ENCODE measurements at places on chromosomes 6 and 20. TPM values are rescaled to one million over a fixed set of nuclear protein-coding genes. Genes with fewer than 3 reads are reported as not detected.

DNAH8 gene
- 0.03 TPM for total RNA-seq

OPRL1 gene
- 4.4 TPM for total RNA-seq

HDGFL1 gene
- total RNA-seq = not detected

SLC25A27 gene
- 0.52 TPM for total RNA-seq

EZR gene
- total RNA-seq = 203 TPM

STMND1 gene
- total RNA-seq = not detected

ACSS1 gene
- not detected for total RNA-seq

FOXQ1 gene
- total RNA-seq = 24.8 TPM

RBBP8NL gene
- not detected for total RNA-seq

OPN5 gene
- not detected for total RNA-seq

THBD gene
- 1.2 TPM for total RNA-seq

RIN2 gene
- 2.7 TPM for total RNA-seq

PARD6B gene
- 24.5 TPM for total RNA-seq

FAM83C gene
- total RNA-seq = not detected

SLC17A3 gene
- total RNA-seq = not detected

GRCh38 chr6:120211955-120212792 is 862.6 kb upstream of the MAN1A1 start:
- no peak for DNase-seq

GRCh38 chr6:158552055-158552795 is 7.7 kb upstream of the TMEM181 start:
- DNase-seq = no peak

- DNase-seq = no peak
Observed at GRCh38 chr20:63151554-63152321, 64.2 kb downstream of the YTHDF1 start.

GRCh38 chr6:54992789-54993188 is 146.2 kb downstream of the FAM83B start:
- peak; percentile 7 for DNase-seq

- DNase-seq = no peak
Observed at GRCh38 chr6:170238741-170239565, 51.9 kb downstream of the DLL1 start.

DNA sequence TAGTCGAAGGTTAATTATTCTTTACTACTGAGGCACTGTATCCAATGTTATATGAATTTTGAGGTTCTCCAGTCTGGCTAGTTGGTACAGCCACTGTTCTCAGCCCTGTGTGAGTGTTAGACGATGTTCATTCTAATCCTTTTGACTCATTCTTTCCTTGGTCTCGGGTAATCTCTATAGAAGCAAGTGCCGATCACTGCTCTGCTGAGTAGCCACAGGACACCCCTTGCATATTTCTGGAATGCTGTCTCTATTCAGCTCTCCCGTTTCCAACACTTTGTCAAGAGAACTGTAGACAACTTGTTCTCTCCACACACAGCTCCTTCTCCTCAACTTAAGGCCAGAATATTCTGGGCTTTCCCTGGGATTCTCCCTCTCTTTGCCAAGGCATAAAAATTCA is 42.4 kb upstream of the PLCB1 start:
- no peak for DNase-seq

GRCh38 chr20:35461620-35462019 is 6.2 kb downstream of the CEP250 start:
- DNase-seq = no peak

- no peak for DNase-seq
Observed at GRCh38 chr20:22775256-22775655, 190.9 kb upstream of the FOXA2 start.

DNA sequence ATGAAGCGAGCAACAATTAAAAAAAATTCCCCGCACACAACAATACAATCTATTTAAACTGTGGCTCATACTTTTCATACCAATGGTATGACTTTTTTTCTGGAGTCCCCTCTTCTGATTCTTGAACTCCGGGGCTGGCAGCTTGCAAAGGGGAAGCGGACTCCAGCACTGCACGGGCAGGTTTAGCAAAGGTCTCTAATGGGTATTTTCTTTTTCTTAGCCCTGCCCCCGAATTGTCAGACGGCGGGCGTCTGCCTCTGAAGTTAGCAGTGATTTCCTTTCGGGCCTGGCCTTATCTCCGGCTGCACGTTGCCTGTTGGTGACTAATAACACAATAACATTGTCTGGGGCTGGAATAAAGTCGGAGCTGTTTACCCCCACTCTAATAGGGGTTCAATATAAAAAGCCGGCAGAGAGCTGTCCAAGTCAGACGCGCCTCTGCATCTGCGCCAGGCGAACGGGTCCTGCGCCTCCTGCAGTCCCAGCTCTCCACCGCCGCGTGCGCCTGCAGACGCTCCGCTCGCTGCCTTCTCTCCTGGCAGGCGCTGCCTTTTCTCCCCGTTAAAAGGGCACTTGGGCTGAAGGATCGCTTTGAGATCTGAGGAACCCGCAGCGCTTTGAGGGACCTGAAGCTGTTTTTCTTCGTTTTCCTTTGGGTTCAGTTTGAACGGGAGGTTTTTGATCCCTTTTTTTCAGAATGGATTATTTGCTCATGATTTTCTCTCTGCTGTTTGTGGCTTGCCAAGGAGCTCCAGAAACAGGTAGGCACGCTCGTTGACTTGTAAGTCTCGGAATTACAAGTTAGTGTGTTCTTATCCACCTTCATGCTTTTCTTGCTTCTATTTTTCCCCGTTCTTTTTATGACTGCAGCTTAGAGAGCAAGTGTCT is at the start of gene EDN1:
Gene EDN1, plus strand, starts transcription at position 429 of the 888 bp plus-strand sequence. Its CDS starts 269 bp downstream, at position 698.
- DNase-seq = peak; percentile 80

- DNase-seq = peak; percentile 79
Observed at GRCh38 chr6:144265390-144265789, 19.7 kb upstream of the UTRN start.

- DNase-seq = peak; percentile 58
Observed at GRCh38 chr20:6044115-6044514, 9.7 kb downstream of the LRRN4 start.

DNA sequence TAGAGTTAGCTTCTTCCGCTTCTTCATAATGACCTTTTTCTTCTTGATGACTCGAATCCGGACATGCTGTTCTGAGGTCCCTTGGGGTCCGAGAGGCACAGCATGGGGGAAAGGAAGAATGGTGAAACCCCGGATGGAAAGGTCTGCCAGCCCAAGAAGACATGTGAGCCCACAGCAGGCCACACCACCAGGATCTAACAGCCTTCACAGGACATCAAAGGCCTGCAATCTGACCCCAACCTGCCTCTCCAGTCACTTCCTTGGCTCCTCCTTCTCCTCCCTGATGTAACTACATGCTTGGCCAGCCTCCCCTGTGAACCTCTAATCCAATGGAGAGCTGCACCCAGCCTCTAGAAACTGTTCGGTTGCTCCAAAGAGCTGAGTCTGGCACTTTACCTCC is 1.6 kb downstream of the CPXM1 start:
- peak; percentile 81 for DNase-seq

- no peak for DNase-seq
Observed at GRCh38 chr6:106731843-106732160, 102.4 kb downstream of the QRSL1 start.

GRCh38 chr6:143224516-143224915 is 163.8 kb downstream of the AIG1 start:
- DNase-seq = no peak

- no peak for DNase-seq
Observed at GRCh38 chr20:51026269-51026668, 3.4 kb upstream of the KCNG1 start.

DNA sequence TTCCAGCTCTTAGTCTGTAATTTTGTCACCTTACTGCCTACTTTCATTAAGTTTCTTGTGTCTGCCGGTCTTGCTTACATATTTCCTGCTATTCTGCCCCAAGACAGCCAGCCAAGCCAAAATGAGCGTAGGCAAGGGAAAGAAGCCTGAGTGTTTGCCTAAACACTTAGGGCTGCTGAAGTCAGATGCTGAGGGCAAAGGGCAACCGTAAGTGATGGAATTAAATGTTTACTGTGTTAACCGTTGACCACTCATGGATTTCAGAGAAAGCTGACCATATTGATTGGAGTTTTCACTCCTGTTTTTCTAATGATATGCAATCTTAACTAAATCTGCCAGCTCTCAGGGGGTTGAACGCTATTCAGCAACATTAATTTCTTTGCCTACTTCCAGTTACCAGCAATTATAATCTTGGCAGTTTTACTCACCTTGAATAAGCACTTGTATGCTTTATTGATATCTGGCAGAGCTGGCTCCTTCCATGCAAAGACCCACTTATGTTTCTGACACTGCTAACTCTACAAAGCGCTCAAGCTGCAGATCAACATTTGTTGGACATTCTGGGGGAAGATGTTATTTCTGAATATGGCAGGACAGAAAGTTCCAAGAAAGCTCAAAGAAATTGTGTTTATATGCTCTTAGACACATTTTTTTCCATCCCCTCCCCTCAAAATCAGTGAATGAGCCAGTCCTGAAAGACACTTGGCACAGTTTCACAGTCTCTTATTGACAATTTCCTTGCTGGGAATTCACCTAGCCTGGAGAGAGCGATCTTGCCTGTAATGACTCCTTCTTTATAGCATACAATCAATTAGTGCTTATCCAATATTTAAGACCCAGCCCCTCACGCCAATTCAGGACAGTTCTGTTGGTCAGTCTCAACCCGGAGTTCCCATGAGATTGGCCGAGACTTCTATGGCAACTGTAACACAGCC is 183.8 kb downstream of the PLCB1 start:
- no peak for DNase-seq

DNA sequence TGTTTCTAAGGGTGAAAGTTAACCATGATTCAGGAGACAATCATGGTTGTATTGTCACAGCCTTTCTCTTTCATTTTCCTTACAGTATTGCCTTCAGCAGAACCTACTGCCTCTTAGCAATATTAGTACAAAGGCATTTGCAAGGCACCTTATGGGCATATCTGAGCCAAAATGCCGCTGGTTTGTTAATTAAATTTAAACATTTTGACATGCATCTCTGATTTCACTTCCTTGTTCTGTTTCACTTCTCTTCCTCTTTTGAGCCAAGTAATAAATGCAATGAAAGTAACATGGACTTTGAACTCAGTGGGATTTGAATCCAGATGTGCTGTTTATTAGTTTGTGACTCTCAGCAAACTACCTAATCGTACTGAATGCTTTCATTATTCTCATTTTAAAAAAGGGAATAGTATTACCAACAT is 467.4 kb upstream of the CITED2 start:
- DNase-seq = no peak

GRCh38 chr6:45438151-45438550 is 60.4 kb upstream of the SUPT3H start:
- DNase-seq = no peak

- DNase-seq = no peak
Observed at GRCh38 chr20:10749084-10749483, 75.3 kb upstream of the JAG1 start.

GRCh38 chr20:12825226-12825595 is 183.6 kb upstream of the SPTLC3 start:
- DNase-seq = no peak

GRCh38 chr20:4484379-4484997 is 237.2 kb upstream of the PRND start:
- no peak for DNase-seq

All from H7 (cell line).